ENCODE measurements at places on chromosomes 5 and 9.

GRCh38 chr9:71446473-71447411 lies 321.6 kb downstream of the CEMIP2 start:
- DNase-seq, result peak; percentile 13

DNA sequence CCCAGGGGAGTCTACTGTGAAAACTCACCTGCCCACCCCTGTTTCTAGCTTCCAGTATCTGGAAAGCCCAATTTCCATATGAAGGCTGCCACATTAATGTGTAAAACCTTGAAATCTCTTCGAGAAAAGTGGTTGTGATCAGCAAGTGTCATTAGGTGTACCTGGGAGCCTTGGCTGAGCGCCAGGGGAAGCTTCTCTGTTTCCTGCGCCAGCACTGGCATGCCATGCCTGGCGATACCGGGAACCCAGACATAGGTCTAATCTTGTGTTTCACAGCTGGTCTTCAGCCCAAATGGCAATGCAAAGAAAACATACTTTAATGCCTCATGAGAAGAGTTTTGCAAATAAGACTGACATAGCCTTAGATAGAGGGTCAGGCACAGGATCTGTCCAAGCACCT lies 101.6 kb downstream of the TENT4A start:
- no peak for DNase-seq

DNA sequence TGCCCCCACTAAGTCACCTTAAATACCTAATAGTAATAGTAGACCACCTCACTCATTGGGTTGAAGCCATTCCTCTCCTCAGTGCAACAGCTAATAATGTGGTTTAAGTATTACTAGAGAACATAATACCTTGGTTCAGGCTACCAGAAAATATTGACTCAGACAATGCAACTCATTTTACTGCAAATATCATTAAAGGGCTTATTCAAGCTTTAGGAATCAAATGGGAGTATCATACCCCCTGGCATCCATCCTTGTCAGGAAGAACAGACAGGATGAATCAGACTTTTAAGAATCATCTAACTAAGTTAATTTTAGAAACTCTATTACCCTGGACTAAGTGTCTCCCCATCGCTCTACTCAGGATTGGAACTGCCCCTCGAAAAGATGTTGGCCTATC lies 6.8 kb upstream of the RNF180 start:
- no peak for DNase-seq

DNA sequence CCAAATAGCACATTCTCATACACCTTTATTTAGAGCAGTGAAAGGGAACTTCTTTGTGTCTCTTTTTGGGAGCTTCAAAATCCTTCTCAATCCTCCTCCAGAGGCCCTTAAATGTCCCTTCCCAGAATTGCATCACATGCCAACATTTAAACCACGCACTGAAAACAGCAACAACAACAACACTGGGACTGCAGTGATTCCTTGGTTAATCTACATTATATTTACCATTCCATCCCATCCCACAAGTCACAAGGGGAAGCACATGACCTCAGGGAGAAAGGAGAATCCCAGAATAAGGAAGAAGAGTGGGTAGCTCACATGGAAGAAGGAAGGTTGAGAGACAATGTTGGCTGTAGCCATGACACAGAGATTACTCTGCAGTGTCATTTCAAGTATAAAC lies 41.1 kb downstream of the ELOVL7 start:
- DNase-seq, result no peak

DNA sequence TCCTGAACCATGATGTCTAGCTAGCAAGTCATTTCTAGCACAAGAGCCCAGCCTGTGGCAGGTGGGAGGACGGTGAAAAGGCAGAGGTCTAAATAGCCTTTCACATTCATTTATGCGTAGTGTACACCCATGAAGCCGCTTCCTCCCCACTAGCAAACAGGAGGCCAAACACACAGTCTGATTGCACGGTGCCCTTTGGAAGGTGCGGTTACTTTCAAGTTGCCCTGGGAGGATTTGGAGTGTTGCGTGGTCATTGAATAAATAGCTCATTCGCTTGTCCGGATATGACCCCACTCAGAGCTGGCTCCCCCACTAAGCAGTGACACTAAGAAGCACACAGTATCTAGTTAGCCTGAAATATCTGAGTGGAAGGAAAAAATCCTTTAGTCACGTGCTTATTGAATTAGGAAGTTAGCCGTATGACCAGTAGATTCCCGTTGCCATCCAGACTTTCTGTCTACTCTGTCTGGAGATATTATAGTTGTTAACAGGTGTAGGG lies 664 bp upstream of the ARSB start:
- DNase-seq, result peak; percentile 58

GRCh38 chr5:14008819-14009311 lies 64.4 kb upstream of the DNAH5 start:
- DNase-seq, result no peak

GRCh38 chr9:95138474-95138873 lies 179.0 kb downstream of the FANCC start:
- DNase-seq, result no peak

DNA sequence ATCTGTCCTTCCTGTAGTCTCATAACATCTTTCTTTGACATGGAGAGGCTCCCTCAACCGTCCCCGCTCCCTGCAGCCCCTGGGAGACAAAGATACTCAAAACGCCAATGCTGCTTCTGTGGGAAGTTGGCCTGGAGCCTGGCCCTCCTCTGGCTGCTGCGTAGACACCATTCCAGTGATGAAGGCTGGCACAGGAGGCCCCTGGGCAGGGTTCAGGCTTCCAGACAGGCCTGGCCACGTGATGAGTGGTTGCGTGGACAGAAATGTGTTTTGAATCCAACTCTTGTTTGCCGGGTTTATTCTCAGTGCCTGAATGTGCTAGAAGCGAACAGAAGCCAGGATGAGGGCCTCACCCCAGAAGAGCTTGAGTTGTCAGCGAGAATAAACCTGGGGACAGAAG lies 43.2 kb upstream of the NKX2-5 start:
- DNase-seq, result no peak

DNA sequence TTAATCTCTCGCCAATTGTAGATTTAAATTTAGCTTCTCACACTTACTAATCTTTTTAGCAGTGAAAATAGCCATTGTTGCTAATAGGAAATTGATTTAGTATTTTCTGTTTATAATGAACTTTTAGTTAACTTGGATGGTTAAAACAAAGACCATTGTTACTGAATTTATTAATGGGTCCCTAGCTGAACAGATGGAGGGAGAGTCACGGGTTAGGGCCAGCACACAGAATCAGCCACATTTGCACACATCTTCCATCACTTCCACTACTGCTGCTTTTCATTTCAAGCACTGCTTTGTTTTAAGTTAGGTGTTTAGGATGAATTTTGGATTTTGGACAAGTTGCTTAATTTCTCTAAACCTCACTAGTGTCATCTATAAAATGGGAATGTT lies 125.9 kb upstream of the ADAMTSL1 start:
- DNase-seq, result no peak

GRCh38 chr9:37373621-37374020 lies 48.9 kb upstream of the GRHPR start:
- DNase-seq, result no peak

- DNase-seq, result no peak
Measured at GRCh38 chr5:178246624-178247279, 14.2 kb upstream of the PHYKPL start.

DNA sequence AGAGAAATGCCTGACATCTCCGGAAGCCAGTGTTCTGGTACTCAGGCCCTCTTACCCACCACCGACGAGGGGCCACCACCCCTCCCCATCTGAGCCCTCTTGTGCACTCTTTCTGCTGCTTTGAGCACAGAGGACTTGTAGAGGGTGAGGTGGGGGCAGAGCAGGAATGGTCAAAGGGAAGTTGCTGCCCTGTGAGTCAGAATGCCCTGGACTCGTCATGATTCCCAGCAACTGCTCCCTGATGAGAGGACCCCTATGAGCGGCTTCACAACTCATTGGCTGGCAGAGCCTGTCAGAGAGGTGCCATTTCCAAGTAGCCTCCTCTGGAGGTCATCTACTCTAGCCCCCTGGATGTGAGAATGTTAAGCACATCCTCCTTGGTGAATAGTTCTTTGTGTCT lies 845 bp downstream of the ECSCR start:
- no peak for DNase-seq

Data from natural killer cell (primary cell).